ENCODE measurements at places on chromosomes 5 and 9.

- DNase-seq: no peak
These were observed 98.2 kb downstream of the OTULIN start for GRCh38 chr5:14762549-14763216.

DNA sequence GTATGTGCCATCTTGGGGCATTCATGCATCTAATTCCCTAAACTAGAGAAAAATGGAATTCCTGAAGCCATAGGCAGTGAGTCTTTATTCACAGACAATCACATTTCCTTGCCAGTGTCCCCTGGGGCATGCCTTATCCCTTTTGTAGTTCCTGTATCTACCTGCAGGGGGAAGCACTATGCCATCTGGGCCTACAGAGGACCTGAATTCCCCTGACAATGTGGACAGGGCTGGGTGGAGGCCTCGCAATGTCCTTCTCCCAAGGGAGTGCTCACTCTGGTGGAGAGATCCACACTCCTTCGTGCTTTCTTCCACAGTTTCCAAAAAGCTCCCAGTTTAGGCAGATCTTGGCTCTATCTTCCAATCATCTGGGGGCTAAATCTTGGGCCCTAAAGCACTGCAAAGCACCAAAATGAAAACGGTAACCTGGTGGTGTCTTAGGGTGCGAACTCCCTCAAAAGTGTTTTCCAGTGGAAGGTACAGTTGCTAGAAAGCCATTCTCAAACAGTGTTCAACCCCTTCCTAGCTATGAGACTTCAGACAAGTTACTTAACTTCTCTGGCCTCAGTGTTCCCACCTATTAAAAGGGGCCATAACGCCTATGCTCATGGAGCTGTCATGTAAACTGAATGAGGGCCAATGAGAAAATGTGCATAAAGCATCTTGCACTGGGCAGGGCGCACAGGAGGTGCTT, 17.5 kb downstream of the WHRN start:
- DNase-seq: no peak

DNA sequence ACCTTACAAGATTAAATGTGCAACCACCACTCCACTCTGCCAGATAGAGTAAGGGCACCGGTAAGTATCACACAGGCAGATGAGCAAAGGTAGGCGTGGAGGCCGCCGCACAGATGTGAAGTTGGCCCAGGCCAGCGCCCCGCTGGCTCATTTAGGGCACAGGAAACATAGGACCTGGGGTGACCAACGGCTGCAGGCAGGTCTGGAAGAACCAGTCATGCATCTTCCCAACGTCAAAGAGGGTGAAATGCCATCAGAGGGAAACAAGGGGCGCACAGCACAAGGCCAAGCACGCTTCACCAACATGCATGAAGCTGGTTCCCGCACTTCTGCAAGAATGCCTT, 31.7 kb upstream of the SLC6A3 start:
- DNase-seq: peak; percentile 23

DNA sequence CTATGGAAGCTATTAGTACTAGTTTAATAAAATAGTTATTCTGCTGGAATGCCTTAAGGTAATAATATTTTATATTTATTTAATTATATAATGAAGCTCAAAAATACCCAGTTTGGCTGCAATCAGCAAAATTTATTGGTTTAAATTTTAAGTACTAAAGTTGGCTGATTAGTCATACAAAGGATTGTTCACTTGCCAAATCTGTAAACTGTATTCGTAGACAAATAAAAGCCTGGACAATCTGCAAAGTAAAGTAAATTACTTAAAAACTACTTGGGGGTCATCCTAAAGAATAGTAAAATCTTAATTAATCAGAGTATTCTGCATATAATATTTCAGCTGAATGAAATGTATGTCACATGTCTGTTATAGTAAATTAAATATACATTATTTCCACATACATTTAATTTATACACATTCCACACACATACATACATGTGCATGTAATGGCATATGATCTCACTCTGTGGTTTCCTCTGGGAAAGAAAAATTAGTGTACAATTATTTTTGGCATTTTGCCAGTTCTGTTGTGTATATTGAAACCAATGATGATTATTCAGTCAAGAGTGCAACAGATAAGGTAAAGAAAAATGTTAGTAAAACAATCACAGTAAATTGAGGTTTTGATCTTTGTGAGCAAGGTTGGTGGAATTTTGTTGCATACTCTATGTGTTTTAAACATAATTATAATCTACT, 455.9 kb downstream of the CDH9 start:
- DNase-seq: no peak

- DNase-seq: no peak
These were observed 110.8 kb downstream of the LHFPL2 start for GRCh38 chr5:78537821-78538220.

- DNase-seq: no peak
These were observed 217.0 kb downstream of the FBXL7 start for GRCh38 chr5:15717001-15717400.

- no peak for DNase-seq
These were observed 10.7 kb downstream of the WNK2 start for GRCh38 chr9:93194641-93195040.

Measured in left hindlimb (tissue), 1 donor.